ENCODE measurements at places on chromosomes 7 and 10.

- H3K4me3 ChIP-seq, result no peak overlapping the region
- no peak for DNase-seq
- H3K27ac ChIP-seq, result no peak overlapping the region
- no peaks in the 10 kb centered on the region for H3K4me1 ChIP-seq
- no peaks in the 10 kb centered on the region for H3K27me3 ChIP-seq
Measured at GRCh38 chr7:94301024-94301586, 93.6 kb upstream of the COL1A2 start.

- no peaks in the 10 kb centered on the region for H3K27me3 ChIP-seq
- peak overlapping the region; percentile 92 for H3K4me3 ChIP-seq
- H3K4me1 ChIP-seq, result peaks cover 31% of the 10 kb centered on the region
- peak; percentile 19 for DNase-seq
- H3K27ac ChIP-seq, result peak overlapping the region; percentile 76
Measured at GRCh38 chr10:7409732-7410168, 1.1 kb downstream of the SFMBT2 start.

DNA sequence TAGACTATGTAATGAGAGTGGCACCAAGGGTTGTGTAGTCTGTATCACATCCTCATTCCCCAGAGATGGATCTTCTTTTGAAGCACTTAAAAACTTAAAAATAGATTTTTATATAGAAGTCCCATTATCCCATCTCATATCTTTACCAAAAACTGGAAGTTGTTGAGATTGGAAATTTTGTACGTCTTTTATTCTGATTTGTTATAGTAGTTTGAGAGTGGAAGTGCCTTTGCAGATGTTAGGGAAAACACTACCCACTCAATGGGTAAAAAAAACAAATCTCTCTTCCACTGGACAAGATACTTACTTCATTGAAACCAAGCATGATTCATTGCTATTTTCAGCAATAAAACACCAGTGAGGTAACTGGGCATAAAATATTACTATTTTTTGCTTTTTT is 184.4 kb downstream of the MACC1 start:
- H3K27ac ChIP-seq, result no peak overlapping the region
- H3K4me1 ChIP-seq, result no peaks in the 10 kb centered on the region
- DNase-seq, result no peak

GRCh38 chr10:78849115-78849514 is 219.7 kb upstream of the ZMIZ1 start:
- H3K27ac ChIP-seq, result no peak overlapping the region
- H3K4me1 ChIP-seq, result no peaks in the 10 kb centered on the region
- DNase-seq, result no peak
- no peaks in the 10 kb centered on the region for H3K27me3 ChIP-seq

DNA sequence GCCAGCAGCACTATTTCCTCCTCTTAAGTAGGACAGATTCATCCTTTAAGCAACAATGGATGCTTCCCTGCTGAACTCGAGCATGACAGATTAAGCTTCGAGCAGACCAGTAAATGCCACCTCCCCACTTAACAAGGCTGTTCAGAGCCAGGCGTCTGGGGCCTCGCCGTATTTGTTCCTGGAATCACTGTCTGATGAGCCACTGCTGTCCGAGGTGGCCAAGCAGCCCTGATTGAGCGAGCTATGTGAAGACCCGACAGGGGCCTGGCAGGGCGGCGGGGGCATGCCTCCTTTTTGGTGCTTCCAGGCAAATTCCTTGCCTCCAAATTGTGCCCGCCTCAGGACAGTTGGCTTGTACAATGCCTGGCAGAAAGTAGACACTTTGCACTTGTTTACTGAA is 862.6 kb downstream of the NRG3 start:
- H3K27me3 ChIP-seq, result no peaks in the 10 kb centered on the region
- no peak overlapping the region for H3K27ac ChIP-seq
- H3K4me1 ChIP-seq, result no peaks in the 10 kb centered on the region
- no peaks in the 10 kb centered on the region for H3K36me3 ChIP-seq
- H3K4me3 ChIP-seq, result no peak overlapping the region
